Type B pancreatic cell (in vitro differentiated cells): ENCODE measurements at places on chromosomes 6 and 20. TPM values are rescaled to one million over a fixed set of nuclear protein-coding genes. Genes with fewer than 3 reads are reported as not detected.

Gene TPBG
- 16.9 and 168 TPM in 2 replicates for total RNA-seq

Gene TDRD6
- total RNA-seq, result 0.19 and 0.38 TPM in 2 replicates

Gene DEFB124
- not detected in 2 replicates for total RNA-seq

Gene GDAP1L1
- 1.3 and 1.8 TPM in 2 replicates for total RNA-seq

Gene HLA-DPA1
- total RNA-seq, result 1.3 and 2.6 TPM in 2 replicates

Gene BIRC7
- total RNA-seq, result 1.2 TPM in 1 of 2 replicates, not detected in the other

Gene FGD2
- 0.10 TPM in 1 of 2 replicates, not detected in the other for total RNA-seq

Gene TRIM15
- 0.92 and 1.4 TPM in 2 replicates for total RNA-seq

Gene EFCAB8
- total RNA-seq, result 0.07 and 0.97 TPM in 2 replicates

GRCh38 chr6:41439524-41440418 is 104.4 kb downstream of the NCR2 start:
- DNase-seq, result no peak

GRCh38 chr6:90940812-90941481 is 354.1 kb upstream of the MAP3K7 start:
- no peak for DNase-seq

DNA sequence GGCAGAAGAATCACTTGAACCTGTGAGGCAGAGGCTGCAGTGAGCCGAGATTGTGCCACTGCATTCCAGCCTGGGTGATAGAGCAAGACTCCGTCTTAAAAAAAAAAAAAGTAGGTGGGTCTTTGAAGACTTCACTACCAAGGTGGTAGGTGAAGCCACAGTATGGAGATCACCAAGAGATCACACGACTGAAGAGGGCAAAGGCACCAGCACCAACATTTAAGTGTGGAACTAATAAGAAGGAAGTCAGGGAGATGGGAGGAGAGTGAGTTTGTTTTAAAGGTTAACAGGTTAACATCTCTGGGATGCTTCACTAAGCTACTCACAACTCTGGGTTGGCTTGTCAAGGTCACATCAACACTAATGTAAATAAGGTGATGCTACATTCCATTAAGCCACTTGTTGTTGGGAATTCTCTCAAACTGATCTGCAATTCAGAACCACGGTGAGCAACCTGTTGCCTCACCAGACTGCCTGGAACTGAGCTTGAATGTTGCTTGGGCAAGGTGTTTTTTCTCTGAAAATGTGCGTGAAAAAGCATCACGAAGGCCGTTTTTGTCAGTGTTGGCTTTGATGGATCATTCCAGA is 48.7 kb downstream of the KCTD20 start:
- no peak for DNase-seq

- DNase-seq, result no peak
Measured at GRCh38 chr6:18206591-18206990, 51.4 kb downstream of the KDM1B start.

DNA sequence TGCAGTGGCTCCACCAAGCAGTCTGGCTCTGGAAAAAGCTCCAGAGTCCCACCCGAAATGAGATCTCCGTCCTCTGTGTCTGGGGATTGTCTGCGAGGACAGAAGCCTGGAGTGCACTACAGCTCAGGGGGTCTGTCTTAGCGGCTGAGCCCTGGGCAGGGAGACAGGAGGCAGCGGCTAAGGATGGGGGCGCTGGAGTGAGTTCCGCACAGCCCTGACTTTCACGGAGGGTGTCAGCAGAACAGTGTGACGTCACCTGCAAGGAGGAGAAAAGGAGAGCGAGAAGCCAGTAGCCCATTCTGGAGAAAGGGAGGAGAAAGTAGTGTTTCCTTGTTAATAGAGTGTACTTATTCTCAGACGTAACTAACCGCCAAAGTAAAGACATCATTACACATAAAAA is 97.6 kb downstream of the FAM50B start:
- no peak for DNase-seq

GRCh38 chr6:145141572-145141971 is 593.7 kb downstream of the EPM2A start:
- no peak for DNase-seq

DNA sequence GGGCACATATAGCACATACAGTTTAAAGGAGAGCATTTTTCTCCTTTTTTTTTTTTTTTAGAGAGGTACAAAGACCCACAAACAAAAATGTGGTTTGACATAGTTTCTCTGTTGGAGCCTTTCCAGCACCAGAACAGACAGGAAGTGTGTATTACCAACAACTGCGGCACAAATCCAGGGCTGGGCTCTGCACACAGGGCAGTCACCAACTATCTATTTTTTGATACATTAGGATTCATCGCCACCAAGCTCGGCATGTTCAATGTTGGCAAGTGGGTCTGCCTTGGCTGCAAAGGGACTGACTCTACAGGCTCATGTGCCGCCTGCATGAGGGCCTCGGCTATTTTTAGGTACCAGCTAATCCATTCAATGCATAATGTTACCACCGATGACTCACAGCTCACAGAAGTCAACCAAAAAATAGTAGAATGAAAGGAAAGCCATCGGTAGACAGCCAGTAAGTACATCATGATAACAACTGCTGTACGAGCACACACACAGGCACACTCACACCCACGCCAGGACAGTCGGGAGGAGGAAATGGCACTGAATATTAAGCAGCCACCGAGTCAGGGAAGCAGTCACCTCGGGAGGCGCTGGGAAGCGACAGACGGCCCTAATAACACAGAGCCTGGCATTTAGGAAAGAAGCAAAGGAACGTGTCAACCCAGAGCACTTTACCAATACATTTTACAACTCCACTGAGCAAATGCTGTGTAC is 81.6 kb downstream of the GMPR start:
- DNase-seq, result no peak

GRCh38 chr6:68572975-68573374 is 62.1 kb upstream of the ADGRB3 start:
- no peak for DNase-seq

DNA sequence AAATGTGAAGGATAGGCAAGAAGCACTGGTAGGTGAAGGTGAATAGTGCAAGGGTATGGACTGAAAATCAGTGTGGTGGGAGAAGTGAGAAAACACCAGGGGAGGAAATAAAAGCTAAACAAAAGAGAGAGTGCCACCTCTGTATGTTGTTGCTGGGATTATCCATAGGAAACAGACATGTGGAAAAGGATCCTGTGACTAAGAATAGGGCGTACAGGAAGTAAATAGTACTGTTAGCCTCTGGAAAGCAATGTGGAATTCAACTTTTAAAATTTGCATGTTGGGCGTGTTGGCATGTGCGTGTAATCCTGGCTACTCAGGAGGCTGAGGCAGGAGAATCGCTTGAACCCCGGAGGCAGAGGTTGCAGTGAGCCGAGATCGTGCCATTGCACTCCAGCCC is 661.7 kb downstream of the KIF16B start:
- DNase-seq, result no peak

DNA sequence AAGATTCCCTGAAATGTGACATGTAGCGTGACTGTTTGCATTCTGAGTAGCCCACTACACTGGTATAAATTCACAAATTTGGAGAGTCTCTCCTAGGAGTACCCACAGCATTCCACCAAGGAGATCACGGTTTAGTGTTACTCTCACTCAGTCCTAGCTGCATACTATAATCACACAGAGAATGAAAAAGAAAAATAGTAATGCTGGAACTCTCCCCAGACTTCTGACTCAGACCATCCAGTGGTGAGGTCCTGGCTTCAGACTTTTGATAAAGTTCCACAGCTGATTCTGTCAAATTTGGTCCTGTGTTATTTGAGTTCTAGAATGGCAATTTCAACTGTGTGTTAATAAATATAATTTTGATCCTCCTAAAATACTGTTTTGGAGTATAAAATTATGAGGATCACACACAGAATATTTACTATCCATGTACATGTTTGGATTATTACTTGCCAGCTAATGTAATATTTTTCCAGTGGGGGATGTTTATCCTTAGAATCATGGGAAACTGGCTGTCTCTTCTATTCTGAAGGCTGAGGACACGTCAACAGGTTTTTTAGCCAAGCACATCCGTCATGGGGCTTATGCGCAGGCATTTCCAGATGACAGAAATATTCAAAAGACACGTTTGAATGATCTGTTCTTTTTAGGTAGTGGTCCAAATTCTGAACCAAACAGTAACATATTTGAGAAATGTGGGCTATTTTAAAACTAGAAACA is 5.1 kb upstream of the KIAA0408 start:
- DNase-seq, result no peak

DNA sequence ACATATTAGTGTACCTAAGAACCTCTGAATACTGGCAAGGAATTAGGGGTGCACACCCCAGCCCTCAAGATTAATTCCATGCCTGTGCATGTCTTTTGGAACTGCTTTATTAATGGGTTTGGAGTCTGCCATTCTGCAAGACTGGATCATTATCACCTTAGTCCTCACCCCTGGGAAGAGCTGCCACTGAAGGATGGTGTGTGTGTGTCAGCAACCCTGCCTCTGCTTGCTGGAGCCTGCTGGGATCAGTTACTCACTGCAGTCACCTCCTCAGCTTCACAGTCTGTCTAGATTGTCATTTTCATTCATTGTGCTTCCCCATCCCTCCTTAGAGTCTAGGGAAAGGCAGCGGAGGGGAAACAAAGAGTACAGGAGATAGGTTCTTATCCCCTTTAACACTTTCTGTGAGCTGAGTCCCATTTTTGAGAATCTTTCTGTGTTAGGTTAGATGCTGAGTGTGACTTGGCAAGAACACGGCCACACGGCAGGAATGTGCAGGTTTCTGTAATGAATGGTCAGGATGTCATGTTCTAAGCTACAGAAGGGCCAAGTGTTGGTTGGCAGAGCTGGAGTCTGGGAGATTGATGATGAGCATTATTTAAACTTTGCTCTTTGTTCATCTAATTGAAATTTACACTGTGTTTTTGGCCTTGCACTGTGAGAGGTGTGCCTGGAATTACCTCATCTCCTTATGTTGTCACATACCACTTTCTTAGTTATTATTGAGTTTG is 21.1 kb downstream of the GHRH start:
- DNase-seq, result no peak

DNA sequence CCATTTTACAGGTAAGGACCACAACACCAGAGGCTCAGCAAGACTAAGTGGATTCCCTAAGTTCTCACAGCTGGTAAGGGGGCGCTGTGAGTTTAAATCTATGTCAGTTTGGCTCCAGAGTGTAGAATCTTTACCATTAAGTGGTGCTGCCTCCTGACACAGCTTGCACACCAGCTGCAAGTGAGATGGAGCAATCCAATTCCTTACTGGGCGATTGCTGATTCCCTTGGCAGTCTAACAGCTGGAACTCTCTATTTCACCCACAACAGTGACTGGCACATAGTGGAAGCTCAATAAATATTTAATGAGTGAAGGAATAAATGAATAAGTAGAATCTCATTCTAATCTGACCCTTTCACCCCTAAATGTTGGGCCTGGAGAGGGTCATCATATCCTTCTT is 176.7 kb downstream of the CLIC5 start:
- DNase-seq, result no peak

DNA sequence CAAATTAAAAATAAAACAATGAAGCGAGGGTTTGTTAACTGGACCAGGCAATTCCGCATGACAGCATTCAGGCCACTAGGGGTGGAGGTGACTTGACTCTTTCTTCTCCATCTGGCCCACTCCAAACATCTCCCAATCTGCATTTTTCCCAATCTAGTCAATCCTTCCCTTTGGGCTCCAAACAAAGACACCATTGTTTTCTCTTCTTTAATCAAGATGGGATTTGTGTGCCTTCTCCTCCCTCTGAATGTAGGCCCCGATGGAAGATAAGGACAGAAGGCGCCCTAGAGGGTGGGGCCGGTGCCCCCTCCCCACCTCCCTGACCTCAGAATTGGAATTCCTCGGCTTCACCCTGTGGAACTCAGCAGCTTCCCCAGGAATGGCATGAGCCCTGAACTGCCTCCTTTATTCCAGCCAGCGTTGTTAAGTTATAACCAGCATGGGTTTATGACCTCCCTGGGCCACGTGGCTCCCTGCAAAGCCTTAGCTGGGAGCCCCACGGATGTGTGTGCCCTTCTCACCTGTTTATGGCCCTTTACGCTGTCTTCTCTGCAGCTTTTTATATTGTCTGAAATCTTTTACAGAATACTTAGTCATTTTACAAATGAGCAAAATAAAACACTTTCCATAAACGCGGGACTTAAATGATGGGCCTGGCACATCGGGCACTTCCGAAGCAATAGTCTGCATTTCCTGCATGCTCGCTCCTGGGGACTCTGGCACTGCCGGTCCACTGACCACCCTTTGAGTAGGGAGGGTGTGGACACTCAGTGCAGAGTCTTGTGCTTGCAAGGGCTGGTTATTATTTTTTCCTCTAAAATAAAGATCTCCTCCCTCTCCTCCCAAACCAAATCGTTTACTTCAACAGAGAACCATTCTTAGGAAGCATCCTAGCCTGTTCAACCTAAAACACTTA is 24.5 kb downstream of the OVOL2 start:
- no peak for DNase-seq

GRCh38 chr6:137240168-137240567 is 21.0 kb upstream of the IFNGR1 start:
- no peak for DNase-seq

DNA sequence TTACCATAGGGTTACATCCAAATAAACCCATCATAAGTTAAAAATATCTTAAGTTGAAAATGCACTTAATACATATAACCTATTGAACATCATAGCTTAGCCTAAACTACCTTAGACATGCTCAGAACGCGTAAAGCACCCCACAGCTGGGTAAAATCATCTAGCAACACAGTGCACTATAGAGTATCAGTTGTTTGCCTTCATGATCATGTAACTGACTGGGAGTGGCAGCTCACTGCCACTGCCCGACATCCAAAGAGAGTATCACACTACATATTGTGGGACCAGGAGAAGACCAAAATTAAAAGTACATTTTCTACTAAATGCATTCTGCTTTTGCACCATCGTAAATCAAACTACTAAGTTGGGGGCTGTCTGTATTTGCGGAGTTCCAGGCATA is 31.7 kb downstream of the THEMIS start:
- DNase-seq, result no peak
